ENCODE measurements at places on chromosomes 4 and X.
A peak's percentile ranks its signal among the peaks of the same experiment; 100 is the strongest.

DNA sequence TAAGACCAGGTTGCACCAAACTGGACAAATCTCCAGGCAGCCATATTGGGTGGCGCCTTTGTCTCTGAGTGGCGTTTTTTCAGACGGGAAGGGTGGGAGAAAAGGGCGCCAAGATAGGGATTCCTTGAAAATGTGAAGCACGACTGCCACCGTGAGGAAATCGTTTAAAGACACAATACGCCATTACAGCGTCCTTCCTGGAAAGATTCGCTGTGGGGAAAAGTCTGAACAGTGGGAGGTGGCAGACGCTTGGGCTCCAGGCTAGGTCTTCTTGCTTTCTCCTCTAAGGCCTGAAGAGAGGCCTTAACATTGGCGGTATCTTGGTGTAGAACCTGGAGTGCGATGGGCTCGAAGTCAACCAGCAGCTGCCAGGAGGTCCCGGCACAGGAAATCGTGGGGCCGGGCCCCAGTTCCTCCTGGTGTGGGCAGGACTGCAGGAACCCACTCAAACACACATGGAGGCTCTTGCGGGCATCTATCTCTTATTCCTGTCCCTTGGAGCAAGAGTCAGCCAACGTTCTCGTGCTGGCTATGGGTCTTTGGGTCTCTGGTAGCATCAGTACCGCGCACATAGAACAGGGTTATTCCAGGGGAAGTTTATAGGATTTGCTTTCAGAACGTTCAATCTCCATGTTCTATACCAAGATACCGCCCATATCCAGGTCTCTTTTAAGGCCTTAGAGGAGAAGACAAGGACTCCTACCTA, 208.8 kb downstream of the OR13H1 start:
- DNase-seq = no peak

DNA sequence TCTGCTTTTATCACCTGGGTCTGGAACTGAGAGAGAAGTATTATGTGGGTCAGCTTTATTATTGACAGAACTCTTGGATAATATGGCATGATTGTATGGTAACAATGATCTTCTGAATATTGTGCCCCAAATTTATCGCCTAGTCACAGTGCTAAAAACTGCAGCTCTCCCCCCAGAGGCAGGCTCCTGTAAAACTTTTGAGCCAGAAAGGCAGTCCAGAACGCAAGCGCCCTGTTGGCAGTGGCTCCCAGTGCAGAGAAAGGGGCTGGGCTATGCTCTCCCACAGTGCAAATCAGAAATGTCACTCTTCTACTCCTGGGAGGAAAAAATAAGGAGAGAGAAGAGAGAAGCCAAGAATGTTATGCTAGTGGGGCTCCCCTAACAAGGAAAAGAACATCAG, 50.5 kb downstream of the HELT start:
- no peak for DNase-seq

- DNase-seq = no peak
Measured at GRCh38 chrX:154457491-154458115, 478 bp upstream of the PLXNA3 start.

GRCh38 chr4:116427666-116428065, 657.7 kb downstream of the TRAM1L1 start:
- DNase-seq = no peak

- no peak for DNase-seq
Measured at GRCh38 chr4:61603086-61603485, 403.0 kb downstream of the ADGRL3 start.

DNA sequence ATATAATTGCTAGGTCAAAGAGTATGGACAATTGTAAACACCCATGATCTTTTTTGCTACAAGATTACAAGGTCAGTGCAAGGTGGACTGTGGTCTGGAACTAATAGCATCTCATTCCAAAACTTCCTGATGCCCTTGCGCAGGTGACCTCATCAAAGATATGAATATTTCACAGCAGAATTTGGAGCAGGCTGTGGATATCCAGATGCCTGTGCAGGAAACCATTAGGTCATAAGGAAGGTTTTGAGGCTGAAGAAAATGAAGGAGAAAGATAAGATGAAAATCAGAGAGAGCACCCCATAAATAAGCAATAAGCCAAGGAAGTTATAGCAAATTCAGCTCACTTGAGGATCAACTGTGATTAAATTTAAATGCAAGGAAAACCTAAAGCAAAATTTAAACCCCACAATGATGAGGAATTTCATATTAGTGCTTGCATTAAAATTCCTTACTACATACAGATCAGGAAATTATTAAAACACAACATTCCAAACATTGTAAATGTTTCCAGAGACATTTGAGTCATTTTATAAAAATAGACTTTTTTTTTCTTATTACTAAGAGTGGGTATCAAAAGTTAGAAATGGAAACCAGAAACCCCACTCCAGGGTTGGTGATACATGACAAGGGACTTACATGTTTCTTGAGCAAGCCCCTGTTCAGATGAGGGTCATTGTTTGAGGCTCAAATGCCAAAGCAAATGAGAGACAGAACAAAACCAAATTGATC, 100.7 kb upstream of the FAM9C start:
- DNase-seq = no peak

DNA sequence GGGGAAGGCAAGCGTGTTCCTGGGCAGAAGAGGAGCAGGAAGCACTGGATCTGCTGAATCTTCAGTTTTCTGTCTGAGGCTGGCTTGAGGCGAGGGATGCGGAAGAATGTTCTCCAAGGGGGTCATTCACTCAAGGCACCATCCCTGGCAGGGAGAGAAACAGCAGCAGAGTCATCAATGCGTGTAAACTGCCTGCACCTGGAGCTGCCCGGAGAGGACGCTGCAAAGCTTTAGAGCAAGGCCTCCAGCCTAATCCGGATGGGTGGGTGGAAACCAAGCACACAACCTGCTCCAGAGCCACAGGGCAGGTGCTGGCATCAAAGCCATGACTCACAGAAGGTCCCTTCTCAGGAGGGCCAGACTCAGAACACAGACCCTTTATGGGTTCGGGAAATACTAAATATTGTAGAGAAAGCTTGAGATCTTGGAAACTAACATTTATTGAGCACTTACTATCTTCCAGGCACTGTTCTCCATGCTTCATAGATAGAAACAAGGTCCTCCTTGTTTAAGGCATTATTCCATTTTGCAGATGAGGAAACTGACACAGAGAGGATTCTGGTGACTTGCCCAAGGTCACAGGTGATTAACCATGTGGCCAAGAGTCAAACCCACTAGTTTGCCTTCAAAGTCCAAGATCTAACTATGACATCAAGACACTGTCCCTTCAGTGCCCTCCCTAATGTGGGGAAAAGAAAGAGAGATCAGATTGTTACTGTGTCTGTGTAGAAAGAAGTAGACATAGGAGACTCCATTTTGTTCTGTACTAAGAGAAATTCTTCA, 7.7 kb downstream of the PROM1 start:
- no peak for DNase-seq

DNA sequence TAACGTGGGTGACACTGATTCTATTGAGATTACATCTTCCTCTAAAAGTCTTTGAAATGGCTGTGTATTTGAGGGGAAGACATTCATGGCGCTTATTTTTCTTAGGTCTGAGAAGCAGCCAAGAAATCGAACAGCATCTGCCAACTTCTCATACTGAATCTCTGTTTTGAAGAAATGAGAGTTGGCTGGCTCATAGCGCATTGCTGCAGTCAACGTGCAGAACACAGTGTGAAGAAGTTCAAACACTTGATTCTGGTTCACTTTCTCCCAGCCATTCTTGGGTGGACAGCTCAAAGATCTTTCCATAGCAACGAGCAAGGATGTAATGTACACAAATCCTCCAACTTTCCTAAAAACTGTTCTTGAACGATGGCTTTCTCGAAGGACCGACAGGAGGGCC, 156.5 kb downstream of the WDFY3 start:
- no peak for DNase-seq

GRCh38 chrX:27186671-27187070, 276.5 kb downstream of the PPP4R3C start:
- DNase-seq = peak; percentile 3

- no peak for DNase-seq
Measured at GRCh38 chr4:74437866-74438265, 7.1 kb upstream of the AREG start.

DNA sequence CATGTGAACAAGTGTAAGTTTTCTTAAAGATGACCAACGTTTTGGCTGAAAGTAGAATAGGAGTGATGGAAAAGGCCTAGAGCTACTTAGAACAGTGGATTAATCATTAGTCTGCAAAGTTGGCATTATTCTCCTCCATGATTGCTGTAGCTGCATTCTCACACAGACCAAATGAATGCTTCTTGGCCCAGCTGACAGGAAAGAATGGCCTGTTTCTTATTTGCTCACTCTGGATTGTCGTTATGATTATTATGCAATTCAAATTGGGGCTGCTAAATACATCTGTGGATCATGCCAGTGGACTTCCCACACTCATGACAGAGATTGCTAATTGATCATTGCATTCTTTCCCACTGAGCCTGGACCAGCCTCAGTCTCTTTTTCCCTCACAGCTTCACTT, 285.0 kb downstream of the STIM2 start:
- DNase-seq = peak; percentile 5

- no peak for DNase-seq
Measured at GRCh38 chrX:49991758-49992157, 69.4 kb downstream of the CLCN5 start.

GRCh38 chrX:119503484-119503861, 35.2 kb downstream of the SLC25A5 start:
- DNase-seq = peak; percentile 91

GRCh38 chrX:152735860-152736511, 2.4 kb downstream of the MAGEA12 start:
- DNase-seq = no peak

DNA sequence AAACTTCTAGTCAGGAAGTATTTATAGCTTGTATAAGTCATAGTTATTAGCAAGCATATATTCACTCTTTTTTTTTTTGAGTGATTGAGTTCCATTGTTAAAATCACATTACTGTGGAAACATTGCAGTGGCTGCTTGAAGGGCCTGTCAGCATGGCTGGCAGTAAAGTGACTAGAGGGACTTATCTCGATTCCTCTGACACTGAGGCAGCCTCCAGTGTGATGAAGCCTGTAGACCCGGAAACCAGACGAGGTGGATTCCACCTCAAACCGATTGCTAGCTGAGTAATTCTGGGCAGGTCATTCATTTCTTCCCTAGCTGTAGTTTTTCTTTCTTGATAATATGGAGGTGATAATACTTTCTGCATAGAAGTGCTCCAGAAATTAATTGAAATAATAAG, 4.7 kb downstream of the FAM149A start:
- DNase-seq = no peak

- no peak for DNase-seq
Measured at GRCh38 chrX:109959356-109959871, 43.5 kb upstream of the TMEM164 start.

DNA sequence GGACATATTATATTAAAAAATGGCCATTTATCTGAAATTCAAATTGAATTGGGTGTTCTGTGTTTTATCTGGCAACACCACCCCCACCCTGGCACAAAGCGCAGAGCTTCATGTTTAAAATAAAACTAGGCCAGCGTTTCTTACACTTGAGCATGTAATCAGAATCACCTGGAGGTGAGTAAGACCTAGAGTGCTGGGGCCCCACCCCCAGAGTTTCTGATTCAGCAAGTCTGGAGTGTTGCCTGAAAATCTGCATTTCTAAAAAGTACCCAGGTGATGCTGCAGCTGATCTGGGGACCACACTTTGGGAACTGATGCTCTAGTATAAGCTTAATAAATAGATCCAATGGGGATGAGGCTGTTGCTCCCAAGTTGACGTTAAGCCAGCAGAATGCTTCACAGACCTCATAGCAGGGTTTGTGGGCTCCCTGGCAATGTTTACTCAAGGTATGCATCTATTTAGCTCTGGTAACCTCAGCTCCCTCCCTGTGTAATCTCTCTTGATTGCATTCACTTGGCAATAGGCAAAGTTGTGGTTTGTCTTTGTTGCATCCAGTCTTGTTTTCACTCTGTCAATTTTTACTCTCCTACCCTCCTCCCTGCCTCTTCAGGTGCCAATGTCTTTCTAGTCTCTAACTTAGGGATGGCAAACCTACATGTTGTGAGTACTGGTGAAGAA, 99.8 kb upstream of the TEX13D start:
- DNase-seq = no peak

GRCh38 chr4:153127760-153128494, 76.3 kb upstream of the TRIM2 start:
- DNase-seq = peak; percentile 75

GRCh38 chrX:130267956-130268448, 697 bp downstream of the ZNF280C start:
- DNase-seq = no peak

- peak; percentile 23 for DNase-seq
Measured at GRCh38 chr4:138055890-138056289, 186.3 kb downstream of the SLC7A11 start.

DNA sequence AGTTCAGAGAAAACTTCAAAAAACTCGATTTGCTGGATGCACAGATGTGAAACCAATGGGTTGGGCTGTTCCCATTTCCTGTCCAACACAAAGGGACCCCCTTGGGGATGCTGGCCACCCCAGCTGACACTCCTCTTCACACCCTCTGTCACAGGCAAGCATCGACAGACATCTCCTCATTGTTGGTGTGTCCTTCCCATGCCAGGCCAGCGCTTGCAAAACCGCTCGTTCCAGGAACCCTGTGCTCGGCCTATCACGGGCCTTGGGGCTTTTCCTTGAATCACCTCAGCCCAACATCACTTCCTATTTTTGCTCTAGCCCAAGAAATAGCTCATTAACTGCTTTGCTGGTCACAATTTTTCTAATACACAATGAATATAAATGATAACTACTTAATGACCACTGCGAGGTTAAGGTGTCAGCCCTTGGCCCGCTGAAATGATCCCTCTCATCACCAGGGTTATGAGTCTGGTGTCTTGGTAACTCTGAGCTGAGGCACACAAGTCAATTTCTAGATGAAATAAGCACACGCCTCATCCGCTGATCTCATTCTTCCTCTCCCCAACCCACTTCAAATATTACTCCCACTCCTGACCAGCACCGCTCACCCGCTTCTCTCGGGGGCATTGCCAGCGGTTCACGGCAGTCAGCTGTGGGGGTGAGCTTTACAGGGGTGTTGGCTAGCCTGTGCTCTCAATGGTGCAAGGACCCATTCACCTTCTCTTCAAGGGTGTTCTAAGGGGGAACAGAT, 32.3 kb downstream of the BCOR start:
- no peak for DNase-seq

- no peak for DNase-seq
Measured at GRCh38 chrX:150477371-150477770, 91.0 kb upstream of the MTM1 start.

GRCh38 chrX:98065151-98065550, 1181.4 kb downstream of the RPA4 start:
- no peak for DNase-seq

DNA sequence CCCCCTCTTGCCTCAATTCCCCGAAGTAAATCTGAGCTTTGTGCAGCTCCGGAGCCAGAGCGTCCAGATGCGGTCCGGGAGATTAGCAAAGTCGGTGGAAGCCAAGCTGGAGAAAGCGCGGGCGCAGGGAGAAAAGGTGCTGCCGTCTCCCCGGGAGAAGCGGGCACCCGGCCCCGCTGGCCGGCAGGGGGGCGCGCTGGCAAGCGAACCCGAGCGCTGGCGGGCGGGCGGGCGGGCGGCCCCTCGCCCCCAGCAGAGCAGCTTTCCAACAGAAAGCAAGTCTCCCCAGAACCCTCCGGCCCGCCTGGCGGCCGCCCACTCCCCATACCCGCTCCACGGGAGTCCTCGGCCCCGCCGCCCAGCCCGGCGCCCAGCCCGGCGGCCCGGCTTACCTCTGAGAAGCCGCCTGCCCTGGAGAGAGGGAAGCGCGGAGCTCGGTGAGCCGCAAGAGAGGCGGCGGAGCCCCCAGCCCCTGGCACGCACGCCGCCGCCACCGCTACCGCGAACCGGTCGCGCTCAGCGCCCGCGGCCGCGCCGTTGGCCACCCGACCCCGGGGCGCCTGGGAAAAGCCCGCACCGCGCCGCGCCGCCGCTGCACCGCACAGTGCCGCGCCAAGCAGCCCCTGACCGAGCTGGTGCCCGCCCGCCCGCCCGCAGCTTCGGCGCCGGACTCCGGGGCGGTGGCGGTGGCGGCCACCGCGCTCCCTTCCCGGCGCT, 529 bp upstream of the CITED1 start:
- DNase-seq = no peak
